Occipital lobe (tissue), 3 donors: ENCODE measurements at places on chromosomes 11 and 22.

- no peak for DNase-seq
Measured at GRCh38 chr11:113022262-113022661, 61.0 kb downstream of the NCAM1 start.

- DNase-seq, result no peak
Measured at GRCh38 chr22:48372390-48372789, 1455.3 kb downstream of the BRD1 start.

DNA sequence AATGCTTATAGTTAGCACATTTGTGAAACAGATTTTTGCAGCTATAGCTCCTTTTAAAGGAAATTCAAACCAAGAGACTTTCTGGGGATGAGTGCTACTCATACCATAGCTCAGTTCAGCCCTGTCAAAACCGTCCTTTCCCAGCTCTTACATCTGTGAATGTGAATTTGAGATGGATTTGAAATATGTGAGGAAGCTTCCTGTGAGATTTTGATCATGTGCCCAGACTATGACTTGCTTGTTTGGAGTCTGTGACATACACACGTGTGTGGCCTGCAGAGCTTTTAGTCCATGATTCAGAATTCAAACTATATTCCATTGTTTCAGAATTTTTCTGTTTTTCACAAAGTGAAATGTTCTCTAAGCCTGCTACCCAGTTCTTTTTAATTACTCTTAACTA is 4.4 kb upstream of the MMP1 start:
- DNase-seq, result no peak

DNA sequence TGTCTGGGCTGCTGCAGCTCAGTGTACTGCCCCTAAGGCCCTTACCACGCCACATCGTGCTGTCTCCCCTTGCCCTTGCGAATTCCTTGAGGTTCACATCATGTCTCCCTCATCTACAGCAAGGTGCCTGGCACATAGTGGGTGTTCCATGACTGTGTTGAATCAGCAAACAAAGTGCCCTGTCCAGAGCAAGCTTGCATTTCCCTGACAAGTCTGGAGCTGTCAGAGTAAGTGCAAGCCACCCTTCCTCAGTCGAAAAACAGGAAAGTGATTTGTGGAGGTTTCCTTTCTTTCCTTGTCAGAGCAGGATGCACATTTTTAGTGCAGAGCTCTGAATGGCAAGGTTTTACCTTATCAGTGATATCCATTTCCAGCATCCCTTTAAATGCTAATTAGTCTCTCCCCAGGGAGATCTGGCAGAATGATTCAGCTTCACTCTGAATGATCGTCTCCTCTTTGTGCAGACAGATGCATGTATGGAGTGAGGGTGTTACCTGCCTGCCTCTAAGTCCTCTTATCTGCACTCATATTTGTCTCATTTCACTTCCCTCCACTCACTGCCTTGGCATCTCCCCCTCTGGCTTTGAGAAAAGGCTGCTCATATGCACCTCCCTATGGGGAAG is 331.2 kb downstream of the TMEM135 start:
- no peak for DNase-seq
